ENCODE measurements at places on chromosomes 2 and 18.

DNA sequence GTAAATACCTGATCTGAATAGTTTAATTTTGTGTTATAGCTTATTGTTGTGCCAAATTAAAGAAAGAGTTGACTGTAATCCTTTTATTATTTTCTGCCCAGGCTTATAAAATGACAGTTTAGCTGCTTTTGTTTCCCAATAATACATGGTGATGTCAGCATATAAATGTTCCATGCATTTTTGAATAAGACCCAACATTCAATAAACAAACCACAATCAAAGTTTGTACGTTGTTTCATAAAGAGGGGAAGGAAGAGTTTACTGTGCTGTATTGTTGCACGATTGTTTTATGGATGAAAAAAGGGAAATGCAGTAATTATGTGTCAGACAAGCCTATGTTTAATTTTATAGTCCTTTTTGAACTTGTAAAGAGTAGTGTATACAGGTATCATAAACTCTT, 177.2 kb upstream of the SCN7A start:
- DNase-seq: no peak

DNA sequence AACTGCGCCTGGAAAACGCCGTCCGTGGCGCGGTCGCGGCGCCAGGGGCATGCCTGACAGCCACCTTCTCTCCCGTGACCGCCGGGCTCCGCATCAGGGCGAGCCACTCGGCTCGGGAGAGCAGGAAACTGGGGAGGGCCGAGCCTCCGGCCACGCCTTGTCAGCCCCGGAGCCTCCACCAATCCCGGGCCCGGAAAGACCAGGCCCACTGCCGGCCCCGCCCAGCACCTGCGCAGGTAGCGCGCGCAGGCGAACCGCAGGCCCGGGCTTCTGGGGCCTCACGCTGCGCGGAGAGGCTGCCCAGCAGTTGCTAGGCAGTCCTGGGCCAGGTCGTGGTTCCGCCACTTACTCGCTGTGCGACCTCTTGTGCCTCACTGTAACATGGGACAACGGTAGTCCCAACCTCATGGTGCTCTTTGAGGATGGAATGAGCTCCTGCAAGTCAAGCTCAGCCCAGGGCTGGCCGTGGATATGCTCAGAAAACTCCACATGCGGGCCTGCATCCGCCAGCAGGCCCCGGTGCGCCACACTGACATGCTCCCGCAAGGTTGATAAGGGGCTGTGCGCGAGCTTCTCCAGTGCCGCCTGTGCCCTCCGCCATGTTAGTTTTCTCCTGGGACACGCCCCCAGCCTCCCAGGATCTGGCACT, 97.1 kb downstream of the INHBB start:
- no peak for DNase-seq

- no peak for DNase-seq
Measured at GRCh38 chr2:105853354-105854088, 108.8 kb downstream of the NCK2 start.

GRCh38 chr18:63878343-63878742, 9.2 kb upstream of the SERPINB2 start:
- DNase-seq: no peak

DNA sequence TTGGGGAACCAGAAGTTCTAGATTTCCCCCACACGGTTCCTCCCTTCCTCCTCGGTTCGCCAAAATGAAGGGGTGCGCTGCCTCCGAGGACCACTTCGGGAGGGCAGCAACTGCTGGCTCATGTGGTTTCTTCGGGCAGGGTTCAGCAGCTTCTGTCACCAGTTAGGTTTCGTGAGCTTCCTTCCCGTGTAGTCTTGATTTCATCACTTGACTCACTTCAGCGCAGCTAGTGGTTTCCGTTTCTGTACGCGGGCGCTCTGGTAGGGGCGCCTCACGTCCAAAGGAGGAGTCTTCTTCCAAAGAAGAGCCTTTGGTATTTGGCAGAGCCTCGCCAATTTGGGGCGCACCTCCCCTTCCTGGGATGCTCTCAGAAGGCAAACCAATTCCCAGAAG, 485 bp upstream of the GALNT3 start:
- peak; percentile 30 for DNase-seq

- DNase-seq: no peak
Measured at GRCh38 chr2:62370321-62371250, 135.4 kb downstream of the TMEM17 start.

DNA sequence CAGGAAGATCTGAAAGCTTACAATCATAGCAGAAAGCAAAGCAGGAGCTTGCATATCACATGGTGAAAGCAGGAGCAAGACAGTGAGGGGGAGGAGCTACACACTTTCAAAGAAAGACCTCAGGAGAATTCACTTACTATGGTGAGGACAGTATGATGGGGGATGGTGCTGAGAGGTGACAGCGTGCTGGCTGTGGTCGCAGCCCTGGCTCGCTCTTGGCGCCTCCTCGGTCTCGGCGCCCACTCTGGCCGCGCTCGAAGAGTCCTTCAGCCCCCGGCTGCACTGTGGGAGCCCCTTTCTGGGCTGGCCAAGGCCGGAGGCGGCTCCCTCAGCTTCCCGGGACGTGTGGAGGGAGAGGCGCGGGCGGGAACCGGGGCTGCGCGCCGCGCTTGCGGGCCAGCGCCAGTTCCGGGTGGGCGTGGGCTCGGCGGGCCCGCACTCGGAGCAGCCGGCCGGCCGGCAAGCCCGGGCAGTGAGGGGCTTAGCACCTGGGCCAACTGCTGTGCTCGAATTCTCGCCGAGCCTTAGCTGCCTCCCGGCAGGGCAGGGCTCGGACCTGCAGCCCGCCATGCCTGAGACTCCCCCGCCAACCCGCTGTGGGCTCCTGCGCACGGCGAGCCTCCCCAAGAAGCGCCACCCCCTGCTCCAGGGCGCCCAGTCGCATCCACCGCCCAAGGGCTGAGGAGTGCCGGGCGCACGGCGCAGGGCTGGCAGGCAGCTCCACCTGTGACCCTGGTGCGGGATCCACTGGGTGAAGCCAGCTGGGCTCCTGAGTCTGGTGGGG, 131.9 kb upstream of the SPATS2L start:
- no peak for DNase-seq

Measured in T-helper 22 cell (primary cell).